ENCODE measurements at places on chromosomes 6 and 20. TPM values are rescaled to one million over a fixed set of nuclear protein-coding genes. Genes with fewer than 3 reads are reported as not detected.

Gene MEP1A
- total RNA-seq: not detected

Gene WFDC2
- 6.9 TPM for total RNA-seq

Gene RGS17
- 0.18 TPM for total RNA-seq

Gene CRIP3
- total RNA-seq: 0.85 TPM

DNA sequence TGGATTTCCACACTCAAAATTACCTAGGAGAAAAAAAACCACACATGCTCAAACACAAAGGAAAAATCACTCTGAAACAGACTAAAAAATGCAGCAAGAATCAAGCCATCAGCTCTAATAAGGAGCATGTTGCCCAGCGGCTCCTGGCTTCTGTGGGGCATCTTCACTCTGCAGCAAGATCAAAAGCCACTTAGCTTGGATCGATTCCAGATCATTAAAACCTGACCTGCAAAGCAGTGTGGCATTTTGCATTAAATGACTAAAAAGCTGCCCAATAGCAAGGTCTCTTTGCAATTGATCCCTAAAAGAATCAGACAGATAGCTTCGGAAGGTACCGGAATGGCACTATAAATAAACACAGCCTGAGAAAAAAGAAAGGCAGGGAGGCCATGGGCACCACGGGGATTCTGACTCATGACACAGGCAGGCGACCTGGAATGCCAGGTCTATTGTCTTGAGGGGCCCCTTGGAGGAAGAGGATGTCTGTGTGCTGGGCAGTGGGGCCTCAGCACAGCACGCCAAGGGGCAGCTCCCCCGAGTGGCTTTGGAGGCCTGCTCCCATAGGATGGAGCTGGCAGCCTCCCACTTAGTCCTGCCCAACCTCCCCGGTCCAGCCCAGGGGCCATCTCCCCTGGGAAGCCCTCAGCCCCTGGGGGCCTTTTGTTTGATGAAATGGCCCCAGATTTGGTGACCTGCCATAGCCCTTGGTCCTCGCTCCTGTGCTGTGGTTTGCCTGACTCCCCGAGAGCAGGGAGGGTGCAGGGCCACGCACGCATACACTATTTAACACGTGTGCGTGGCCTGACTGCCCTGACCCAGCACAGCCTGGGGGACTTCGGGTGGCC, 7.6 kb downstream of the LEMD2 start:
- DNase-seq: no peak
